ENCODE measurements at places on chromosomes 5 and 9.

GRCh38 chr9:8284884-8285283 is 485.3 kb upstream of the DMAC1 start:
- no peak for DNase-seq

GRCh38 chr5:61964201-61964600 is 341.8 kb upstream of the KIF2A start:
- DNase-seq, result no peak

DNA sequence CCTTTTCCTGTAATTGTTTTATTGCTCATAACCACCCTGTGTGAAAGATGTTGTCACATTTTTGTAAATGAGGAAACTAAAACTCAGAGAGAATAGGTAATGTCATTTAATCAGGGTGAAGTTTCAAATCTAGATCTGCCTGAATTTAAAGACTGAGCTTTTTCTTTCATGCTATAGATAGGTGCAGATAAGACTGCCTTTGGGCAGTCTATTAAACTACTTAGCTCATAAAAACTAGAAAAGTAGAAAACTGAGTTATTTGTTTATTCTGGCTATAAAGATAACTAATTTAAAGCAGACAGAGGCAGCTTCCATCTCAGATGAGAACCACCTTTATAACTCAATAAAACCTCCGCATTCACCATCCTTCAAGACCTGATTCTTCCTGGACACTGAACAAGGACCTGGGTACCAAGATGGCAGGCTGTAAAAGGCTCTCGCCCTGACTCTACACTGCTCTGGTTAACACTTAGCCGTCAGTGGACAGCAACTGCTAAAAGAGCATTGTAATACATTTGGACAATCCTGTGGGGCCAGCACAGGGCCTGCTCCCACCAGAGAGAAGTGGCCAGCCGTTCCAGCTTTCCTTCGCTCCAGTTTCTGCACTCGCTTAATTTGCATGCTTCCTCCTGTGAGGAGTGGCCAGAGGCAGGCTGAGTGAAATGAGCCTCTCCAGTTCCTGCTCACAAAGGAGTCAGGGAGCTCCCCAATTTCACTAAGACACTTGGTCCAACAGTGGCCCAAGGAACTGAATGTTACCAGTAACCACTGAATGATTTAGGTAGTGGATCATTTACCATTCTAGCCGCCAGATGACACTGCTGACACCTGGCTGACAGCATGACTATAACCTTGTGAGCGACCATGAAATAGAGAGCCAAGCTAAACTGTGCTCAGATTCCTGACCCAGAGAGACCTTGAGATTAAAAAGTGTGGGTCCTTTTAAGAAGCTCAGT is 566.4 kb downstream of the EFNA5 start:
- peak; percentile 71 for DNase-seq

DNA sequence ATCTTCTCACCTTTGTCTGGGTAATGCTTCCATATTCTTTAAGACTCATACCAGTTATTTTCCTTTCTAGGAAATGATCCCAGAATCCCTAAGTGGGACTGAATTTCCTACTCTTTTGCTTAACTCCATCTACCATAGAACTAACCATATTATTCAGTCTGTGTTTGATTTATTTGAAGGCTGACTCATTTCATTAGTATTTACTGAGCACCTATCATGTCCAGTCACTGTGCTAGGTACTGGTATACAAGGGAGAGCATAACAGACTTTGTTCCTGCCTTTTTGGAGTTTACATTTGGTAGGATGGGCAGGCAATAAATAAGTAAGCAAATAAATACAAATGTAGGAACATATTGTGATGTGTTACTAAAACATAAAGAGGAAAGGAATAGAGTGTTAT is 4.3 kb downstream of the NPR2 start:
- no peak for DNase-seq

DNA sequence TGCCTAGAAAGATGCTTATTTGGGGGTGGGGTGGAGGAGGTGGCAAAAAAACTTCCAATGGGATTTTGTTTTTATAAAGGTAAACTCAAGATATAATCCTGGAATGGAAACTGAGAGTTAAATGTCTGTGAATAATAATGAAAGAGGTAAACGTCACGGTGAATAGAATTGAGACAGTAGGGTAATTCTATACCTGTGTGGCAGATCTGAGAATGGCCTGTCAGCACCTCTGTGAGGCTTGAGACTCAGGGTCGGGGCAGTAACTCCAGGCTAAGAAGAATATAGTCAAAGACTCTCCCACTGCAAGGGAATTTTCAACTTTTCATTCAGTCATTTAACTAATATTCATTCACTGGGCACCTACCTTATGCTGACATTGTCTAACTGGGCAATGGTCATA is 581.2 kb upstream of the ZNF608 start:
- no peak for DNase-seq

Measured in renal pelvis (tissue), 12 donors.